ENCODE measurements at places on chromosomes 11 and 22.

GRCh38 chr22:19125474-19126308 lies 3.5 kb upstream of the DGCR2 start:
- no peak for DNase-seq

DNA sequence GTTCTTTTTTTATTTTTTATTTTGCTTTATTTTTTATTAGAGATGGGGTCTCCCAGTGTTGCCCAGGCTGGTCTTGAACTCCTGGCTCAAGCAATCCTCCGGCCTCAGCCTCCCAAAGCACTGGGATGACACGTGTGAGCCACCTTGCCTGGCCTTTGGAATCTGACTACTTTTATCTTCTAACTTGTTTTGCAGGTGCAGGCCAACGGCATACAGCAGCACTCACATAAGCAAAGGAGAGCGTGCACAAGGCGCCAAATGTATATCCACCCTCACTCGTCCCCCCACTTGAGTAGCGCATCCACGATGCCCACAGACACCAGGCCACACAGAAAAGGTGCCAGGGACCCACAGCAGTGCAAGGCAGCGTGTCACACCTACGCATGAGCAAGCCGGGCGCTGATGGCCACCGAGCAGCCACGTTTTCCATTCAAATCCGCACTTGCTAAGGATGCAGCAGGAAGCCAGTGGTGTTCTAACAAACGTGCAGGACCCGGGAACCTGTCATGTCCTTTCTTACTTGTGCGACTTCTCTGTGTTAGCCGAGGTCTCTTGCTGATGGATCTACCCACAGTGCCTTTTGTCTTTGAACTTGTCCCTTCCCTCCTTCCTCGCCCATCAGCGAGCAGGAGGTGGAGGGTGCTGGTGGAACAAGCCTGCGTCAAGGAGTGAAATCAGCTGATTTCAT lies 5.9 kb downstream of the ASCL2 start:
- DNase-seq: peak; percentile 42

DNA sequence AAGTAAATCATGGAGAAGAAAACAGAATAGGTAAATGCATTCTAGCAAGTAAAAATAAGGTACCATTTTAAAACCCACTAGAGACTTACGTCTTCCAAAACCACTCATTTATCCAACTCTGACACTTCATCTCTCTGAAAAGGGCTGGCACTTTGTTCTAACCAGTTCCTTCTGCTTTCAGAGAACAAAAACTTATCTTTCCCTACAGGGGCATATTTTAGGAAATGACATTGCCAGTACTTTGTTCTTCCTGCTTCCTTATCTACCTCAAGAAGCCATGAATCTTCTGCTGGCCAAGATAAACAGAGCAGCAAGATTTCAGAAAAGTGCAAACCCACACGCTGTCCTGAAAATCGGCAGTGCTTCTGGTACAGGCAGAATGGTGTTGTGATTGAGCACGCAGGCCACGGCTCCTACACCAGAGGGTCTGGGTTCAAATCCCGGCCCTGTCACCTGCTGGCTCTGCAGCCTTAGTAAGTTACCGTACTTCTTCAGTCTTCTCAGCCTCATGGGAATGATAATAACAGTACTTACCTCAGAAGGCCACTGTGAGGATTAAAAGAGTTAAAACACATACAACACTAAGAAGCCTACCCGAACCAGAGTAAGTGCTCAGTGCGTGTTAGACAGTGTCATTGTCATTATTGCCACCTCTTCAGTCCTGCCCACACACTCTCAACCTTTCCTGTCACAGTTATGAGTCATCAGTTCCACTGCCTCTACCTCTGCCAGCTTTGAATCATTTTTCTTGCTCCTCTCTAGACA lies 11.0 kb downstream of the MPZL3 start:
- DNase-seq: peak; percentile 54

DNA sequence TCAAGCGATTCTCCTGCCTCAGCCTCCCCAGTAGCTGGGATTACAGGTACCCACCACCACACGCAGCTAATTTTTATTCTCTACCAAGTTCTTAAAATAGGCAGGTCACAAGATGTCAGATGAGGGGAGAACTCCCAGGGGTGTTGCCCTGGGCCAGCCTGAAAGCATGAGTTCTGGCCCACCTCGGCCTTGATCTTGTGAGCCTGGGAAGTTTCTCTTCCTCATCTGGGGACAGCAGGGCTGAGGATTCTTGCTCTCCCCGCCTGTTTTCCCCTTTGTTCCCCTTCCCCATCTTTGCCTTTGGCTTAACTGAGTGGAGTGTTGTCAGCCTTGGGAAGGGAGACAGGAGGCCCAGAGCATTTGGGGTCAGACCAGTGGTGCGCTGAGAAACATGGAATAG lies 3.5 kb downstream of the PDXP start:
- no peak for DNase-seq

DNA sequence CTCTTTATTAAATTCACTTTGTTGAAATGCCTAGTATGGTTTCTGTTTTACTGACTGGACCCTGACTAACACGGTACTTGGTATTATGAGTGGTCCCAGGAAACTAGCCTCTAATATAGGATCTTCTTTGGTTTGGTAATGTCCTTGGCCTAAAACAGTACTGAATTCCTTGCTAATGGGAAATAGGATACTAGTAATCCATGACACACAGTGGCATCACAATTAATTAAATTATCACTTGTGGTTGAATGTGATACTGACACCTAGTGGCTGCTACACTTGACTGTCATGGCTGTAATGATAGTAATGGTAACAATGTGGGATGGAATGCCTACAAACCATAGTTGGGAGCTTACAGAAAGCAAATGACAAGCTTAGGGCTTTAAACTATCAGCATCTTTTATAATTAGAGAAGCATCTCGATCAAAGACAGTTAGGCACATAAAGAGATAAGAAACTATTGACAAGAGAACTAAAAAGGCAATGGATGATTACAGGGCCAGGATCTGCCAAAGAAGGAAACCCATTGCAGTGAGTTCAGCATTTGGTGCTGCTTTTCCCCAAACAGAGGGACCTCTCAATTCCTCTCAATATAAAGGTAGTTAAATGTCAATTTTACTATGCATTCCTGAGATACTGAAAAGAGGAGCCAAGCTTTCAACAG lies 8.6 kb downstream of the DNHD1 start:
- DNase-seq: no peak

DNA sequence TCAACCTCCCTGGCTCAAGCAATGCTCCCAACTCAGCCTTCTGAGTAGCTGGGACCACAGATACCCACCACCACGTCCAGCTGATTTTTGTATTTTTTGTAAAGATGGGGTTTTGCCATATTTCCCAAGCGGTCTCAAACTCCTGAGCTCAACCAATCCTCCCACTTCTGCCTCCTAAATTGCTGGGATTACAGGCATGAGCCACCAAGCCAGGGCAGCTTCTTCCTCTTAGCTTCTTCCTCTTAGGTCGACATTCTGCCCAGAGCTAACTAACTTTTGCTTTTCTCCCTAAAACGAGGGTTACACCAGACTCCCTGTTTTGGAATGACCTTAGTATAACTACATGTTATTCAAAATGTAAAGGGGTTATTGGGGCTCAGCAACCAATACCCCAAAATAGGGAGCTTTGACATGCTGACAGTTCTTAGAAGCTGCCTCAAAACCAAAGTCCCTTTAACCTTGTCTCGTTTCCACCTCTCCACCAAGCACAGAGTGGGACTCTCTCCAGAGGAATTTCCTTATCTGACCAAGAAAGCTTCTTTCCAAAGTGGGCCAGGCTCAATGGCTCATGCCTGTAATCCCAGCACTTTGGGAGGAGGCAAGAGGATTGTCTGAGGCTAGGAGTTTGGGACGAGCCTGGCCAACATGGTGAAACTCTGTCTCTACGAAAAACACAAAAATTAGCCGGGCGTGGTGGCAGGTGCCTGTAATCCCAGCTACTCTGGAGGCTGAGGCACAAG lies 7.0 kb downstream of the HPS5 start:
- no peak for DNase-seq

DNA sequence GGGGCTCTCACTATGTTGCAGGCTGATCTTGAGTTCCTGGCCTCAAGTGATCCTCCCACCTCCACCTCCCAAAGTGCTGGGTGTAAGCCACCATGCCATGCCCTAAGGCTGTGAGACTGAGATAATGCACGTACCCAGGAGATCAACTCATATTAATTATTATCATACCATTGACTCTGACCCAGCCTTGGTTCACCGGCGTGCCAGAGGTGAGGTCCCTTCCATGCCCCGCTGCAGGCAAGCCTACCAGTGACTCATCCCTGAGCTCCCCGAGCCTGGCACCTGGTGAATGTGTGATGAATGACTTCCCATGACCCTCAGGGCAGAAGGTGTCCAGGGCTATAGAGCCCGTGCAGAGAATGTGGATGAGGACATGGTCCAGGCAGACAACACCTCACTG lies 12.1 kb downstream of the GAL3ST1 start:
- DNase-seq: no peak

- no peak for DNase-seq
Observed at GRCh38 chr11:68551223-68551622, 90.7 kb downstream of the PPP6R3 start.

DNA sequence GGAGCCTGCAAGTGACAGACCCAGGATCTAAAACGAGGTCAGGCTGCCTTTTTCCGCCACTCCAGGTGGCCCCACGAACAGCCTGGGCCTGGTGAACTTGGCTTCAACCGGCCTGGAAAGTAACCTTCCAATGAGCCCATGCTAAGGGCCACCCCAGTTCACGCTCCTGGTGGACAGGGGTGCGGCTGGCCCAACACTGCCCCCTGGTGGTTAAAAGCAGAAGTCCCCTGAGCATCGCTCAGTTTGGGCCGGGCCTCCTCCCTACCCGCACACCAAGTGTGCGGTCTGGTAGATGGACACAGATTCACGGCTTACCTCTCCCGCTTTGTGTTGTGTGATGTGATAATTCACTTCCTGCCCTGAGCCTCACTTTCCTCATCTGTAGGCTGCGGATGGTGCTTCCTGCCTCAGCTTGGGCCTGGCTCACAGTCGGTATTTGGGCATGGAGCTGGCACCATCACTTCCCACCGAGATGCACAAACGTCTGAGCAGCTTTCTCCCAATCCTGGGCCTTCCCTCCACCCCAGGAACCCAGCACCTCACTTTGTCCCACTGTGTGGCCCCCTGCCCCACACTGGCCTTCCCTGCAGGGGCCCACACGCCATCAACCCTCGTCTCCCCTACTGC lies 13.7 kb upstream of the SEC14L3 start:
- DNase-seq: peak; percentile 84

DNA sequence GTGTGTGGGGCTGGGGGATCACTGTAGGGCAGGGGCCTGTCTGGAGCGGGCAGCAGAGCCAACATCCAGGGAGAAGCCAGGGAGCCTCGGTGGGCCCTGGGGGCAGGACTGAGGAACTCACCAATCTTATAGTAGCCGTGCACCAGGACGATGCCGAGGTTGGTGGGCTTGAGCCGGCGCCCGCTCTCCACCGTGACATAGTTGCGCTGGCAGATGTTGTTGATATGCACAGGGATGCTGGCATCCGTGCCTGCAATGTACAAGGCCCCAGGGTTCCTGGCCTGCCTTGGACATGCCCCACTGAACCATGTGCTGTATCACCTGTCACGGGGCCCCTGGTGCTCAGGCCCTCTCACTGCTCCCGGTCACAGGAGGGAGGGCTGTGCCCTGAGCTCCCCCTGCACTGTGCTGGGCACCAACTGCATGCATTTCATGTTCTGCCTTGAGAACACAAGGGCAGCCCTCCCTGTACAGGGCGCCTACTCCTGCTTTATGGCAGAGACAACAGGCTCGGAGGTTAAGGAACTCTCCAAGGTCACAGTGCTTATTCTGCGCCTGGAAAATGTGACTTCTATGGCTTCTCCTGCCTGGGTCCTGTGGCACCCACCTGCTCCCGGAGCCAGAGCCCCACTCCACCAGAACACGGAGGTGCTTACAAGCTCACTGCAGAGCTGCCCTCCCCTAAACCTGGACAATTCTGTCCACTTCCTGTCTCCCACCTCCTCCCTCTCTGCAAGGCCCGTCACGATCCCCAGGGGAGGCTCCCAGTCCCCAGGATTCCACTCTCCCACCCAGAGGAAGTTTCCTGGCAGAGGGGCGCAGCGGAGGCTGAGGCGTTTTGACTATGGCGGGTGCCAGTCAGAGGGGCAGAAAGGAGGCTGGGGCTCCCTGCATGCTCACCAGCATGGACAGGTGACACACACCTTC lies 7.8 kb upstream of the PPM1F start:
- no peak for DNase-seq

DNA sequence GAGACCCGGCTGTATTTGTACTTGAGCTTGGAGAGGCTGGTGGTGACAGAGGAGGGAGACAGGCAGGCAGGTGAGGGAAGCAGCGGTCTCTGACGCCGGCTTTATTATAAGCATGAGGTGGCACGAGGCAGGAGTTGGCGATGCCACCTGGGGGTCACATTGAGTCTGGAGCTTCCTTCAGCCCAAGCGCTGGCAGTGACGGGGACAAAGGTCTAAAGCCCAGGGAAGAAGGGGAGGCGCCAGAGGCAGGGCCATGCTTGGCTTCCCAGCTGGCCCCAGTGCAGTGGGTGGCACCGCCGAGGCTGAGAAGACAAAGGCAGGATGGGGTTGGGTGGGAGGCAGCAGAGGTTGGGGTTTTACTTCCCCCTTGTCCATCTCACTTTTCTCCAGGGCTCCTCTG lies 4.5 kb downstream of the FXYD2 start:
- DNase-seq: no peak

- DNase-seq: no peak
Observed at GRCh38 chr11:130525307-130525706, 76.9 kb downstream of the ADAMTS15 start.

- no peak for DNase-seq
Observed at GRCh38 chr22:32793589-32793988, 7.9 kb upstream of the TIMP3 start.
